Tibial nerve (tissue), 4 donors: ENCODE measurements at places on chromosomes 16 and 17.

DNA sequence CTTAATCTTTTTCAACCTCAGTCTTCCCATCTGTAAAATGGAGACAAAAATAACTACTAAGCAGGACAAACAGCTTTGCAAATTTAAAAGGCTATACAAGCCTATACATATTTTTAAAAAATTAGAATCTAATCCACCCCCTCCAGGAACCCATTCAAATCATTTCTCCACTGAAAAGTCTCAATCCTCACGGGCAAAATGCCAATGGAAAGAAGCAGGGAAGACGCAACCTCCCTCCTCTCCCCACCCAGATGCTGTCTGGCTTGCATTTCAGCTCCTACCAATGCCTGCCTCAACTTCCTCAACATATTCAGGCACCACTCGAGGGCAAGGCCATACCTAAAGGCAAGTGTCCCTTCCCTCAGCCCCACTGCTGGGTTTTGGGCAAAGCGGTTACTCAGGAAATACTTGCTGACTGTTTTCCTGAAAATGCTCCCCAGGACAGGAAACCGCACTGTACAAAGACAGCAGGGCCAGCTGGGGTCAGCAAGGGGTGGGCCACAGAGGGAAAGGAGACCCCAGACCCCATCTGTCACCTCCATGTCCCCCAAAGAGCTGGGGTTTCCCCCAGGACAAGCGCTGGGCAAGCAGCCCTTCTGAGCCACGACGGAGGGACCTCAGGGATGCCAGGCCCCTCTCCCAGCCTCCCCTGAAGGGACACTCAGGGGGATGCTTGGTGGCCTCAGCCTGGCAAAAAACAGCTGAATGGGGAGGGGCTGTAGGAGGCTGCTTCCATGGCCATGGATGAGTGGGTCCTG, 47.7 kb upstream of the DOC2B start:
- DNase-seq = no peak

- DNase-seq = no peak
Observed at GRCh38 chr16:88939245-88939971, 37.6 kb downstream of the CBFA2T3 start.

GRCh38 chr16:82807311-82807710, 180.5 kb downstream of the CDH13 start:
- DNase-seq = no peak

DNA sequence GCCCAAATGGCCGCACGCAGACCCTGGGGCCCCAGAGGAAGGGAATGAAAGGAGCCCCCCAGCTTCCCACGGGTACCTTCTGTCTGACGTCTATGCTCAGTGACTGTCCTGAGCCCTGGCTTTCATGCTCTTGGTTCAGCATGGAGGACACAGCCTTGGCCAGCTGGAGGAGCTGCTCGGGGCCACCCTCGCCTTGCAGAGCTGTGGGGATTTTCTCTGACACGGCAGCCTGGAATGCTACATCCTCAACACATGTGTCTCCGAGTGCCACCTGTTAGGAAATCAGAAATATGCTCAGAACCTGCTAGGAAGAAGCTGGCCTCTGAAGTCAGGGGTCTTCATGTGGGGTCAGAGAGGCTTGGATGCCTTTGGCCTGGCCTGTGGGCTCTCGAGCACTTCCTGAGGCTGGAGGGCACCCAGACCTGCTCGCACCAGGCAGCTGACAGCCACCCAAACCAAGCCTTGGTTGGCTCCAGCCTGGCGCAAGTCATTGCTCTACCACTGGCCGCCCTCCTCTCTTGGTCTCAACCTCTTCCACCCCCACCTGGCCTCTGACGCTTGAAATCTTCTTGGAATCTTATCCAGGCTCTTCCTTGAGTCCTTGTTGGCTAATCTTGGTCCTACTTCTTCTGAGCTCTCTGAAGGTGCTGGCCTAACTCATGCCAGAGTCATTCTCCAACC, 63.7 kb upstream of the BCO1 start:
- no peak for DNase-seq

GRCh38 chr17:69961501-69962145, 113.4 kb upstream of the KCNJ16 start:
- peak; percentile 12 for DNase-seq
